ENCODE measurements at places on chromosomes 16 and 17.

DNA sequence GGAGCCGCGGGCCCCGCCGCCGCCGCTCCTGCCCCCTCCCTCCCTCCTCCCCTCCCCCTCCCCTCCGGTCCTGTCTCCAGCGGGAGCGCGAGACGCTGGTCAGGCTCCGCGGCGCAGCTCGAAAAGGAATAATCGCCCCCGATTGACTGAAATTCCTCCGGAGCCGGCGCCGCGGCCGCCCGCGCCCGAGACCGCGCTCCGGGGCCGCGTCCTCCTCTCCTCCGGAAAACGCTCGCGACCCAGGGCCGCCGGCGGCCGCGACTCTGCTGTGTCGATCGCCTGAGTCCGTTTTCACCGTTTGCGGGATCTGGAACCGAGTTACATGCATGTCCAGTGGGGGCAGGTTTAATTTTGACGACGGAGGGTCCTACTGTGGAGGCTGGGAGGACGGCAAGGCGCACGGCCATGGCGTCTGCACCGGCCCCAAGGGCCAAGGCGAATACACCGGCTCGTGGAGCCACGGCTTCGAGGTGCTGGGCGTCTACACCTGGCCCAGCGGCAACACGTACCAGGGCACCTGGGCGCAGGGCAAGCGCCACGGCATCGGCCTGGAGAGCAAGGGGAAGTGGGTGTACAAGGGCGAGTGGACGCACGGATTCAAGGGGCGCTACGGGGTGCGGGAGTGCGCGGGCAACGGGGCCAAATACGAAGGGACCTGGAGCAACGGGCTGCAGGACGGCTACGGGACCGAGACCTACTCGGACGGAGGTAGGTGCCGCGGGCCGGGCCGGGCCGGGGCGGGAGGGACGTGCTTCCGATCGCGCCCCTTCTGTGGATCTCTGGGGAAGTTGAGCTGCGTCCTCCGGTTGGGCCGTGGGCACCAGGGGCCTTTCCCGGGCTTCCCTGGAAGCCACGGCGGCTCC lies 744 bp downstream of the JPH3 start:
- peak; percentile 49 for DNase-seq

GRCh38 chr17:47604598-47604927 lies 45.2 kb upstream of the KPNB1 start:
- DNase-seq = peak; percentile 41

GRCh38 chr16:65657556-65657955 lies 535.7 kb upstream of the CDH11 start:
- no peak for DNase-seq

DNA sequence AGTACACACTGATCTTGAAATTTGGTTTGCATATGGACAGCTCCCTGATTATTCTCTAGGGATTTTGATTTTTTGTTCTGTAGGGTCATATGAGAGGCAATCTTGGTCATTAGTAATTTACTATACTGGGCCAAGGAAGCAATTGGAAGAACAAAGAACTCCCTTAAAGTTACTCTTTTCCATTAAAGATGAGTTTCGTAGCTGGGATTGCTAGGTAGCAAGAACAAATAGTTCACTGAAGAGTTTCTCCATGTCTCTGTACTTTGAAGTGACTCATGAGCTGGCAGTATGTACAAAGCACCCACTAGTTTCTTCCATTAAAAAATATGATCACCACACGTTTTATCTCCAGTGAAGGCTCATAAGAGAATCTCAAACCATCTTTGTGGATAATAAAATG lies 6.2 kb upstream of the BCAS3 start:
- no peak for DNase-seq

- DNase-seq = peak; percentile 23
Measured at GRCh38 chr16:82061861-82062525, 26.9 kb downstream of the HSD17B2 start.

GRCh38 chr17:73833775-73834488 lies 189.7 kb upstream of the SDK2 start:
- DNase-seq = no peak

- DNase-seq = no peak
Measured at GRCh38 chr17:5530265-5531084, 44.1 kb downstream of the MIS12 start.

DNA sequence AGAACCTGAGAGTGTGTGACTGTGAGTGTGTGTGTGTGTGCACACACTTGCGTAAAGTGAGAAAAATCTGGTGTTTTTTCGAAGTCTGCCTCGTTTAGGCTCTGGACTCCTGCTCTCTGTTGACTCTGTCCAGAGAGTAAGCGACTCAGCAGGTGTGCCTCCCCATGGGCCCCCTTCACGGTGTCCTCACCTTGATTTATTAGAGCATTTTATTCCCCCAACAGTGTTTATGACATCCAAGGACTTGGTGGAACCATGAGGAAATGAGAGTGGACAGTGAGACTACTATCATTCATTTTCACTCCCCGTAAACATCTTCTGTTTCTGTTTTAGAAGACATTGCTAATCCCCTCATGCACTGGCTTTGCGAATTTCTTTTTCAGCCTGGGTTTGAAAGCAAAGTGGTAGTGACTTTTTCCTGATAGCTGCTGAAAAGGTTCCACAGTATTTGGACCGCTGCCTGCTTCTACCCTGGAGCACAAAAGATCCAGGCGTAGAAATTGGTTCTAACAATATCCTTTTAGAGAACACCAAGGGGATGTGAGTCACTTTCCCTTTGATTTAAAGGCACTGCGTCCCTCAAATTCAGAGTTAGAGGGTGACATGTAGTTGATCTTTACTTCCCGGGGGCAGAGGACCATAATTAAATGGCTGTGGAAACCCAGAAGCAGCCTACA lies 218.2 kb downstream of the WWOX start:
- DNase-seq = no peak

- DNase-seq = no peak
Measured at GRCh38 chr17:37607637-37608331, 1.4 kb downstream of the SYNRG start.

GRCh38 chr17:64024215-64024654 lies 3.8 kb upstream of the ICAM2 start:
- DNase-seq = no peak

DNA sequence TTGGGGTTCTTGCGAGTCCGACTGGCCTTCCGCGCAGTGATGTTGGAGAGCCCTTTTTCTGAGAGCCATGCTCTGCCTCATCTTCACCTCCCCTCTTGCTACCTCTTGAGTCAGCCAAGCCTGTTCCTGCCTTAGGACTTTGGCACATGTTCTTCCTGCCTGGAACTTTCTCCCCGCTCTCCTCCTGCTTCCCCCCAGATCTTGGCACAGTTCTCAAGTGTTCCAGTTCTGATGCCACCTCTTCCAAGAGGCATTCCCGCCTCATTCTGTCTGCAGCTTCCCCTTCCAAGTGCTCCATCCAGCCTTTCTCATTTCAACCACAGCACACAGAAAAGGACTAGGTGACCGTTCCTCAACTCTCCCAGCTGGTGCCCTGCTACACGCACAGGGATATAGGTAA lies 7.7 kb downstream of the AKAP1 start:
- DNase-seq = no peak

GRCh38 chr16:63372815-63373214 lies 1336.6 kb upstream of the CDH8 start:
- DNase-seq = no peak

GRCh38 chr16:46658925-46659324 lies 30.1 kb downstream of the VPS35 start:
- DNase-seq = no peak

- no peak for DNase-seq
Measured at GRCh38 chr17:15264542-15264941, 584 bp downstream of the PMP22 start.

GRCh38 chr16:11198828-11199227 lies 57.2 kb downstream of the SOCS1 start:
- peak; percentile 48 for DNase-seq

DNA sequence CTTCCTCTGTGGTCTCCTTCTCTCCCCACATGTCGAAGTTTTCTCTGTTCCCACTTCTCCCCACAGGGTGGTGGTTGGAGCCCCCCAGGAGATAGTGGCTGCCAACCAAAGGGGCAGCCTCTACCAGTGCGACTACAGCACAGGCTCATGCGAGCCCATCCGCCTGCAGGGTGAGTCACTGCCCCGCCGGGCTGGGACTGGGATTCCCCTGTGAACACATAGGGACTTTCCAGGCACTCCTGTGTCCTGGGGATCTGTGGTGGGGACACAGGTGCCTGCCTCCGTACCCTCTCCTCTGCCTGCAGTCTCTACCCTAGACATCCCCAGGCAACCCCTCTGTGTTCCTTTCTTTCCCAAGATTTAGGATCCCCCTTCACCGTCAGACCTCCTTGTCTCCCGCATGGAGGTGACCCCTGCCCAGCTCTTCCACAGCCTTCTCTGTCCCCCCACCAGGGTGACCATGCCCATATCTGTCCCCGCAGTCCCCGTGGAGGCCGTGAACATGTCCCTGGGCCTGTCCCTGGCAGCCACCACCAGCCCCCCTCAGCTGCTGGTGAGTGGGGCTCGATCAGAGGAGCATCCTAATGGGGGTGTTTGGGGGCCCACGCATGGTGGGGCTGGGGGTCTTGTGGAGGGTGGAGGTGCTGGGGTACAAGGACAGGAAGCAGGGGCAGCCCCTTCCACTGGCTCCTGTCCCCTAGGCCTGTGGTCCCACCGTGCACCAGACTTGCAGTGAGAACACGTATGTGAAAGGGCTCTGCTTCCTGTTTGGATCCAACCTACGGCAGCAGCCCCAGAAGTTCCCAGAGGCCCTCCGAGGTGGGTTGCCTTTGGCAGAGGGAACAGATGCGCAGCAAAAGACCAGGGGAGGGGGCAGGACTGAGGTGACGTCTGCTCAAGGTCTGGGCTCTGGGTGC lies 5.8 kb downstream of the ITGAM start:
- no peak for DNase-seq

GRCh38 chr17:27666831-27667560 lies 36.0 kb downstream of the LGALS9 start:
- DNase-seq = no peak

DNA sequence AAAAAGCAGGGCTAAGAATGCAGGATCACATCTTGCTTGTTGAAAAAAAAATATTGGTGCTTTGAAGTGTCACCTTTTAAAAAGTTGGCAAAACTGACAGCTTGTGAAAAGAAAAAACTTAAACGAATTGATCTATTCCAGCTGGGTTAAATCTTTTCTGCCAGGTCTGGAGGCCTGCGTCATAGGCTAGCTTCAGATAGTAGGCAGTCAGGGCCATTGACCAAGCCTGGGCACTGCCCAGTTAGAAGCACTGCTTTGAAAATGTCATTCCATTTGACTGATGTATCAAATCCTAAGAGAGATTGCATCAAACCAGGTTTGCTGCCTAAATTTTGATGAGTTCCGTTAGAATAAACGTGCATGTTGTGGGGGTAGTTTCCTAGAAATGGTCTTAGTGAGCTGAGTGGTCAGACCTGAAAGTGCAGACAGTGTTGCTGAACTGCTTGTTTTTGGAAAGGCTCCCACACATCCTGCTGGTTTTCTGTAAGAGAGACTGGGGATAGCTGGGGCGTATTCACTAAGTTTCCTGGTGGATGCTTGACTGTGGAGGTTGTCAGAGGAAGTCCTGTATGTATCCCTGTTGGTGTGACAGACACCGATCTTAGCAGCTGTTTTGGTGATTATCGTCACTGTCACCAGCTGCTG lies 38.8 kb downstream of the NUP88 start:
- no peak for DNase-seq

DNA sequence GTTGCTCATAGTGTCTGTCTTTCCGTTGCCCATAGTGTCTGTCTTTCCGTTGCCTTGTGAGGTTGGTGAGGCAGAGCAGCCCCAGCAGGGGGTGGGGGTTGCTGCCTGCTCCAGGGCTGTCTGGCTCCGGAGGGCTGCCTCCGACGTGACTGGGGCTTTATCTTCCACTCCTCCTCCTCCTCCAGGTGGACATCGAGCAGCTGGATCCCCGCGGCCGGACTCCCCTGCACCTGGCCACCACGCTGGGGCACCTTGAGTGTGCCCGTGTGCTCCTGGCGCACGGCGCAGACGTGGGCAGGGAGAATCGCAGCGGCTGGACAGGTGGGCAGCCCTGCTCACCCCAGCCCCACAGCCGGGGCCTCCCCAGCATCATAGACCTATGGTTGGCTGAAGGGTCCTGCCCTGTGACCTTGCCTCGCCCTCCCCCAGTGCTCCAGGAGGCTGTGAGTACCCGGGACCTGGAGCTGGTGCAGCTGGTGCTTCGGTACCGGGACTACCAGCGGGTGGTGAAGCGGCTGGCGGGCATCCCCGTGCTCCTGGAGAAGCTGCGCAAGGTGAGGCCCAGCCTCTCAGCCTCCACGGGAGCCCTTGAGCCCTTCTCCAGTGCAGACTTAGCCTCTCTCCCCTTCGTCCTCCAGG lies 14.7 kb downstream of the ANKRD13B start:
- no peak for DNase-seq

GRCh38 chr17:67696853-67697498 lies 20.8 kb upstream of the NOL11 start:
- DNase-seq = peak; percentile 45

- no peak for DNase-seq
Measured at GRCh38 chr16:83932955-83933673, 19.9 kb upstream of the OSGIN1 start.

GRCh38 chr17:72104164-72104862 lies 16.5 kb upstream of the SOX9 start:
- no peak for DNase-seq

DNA sequence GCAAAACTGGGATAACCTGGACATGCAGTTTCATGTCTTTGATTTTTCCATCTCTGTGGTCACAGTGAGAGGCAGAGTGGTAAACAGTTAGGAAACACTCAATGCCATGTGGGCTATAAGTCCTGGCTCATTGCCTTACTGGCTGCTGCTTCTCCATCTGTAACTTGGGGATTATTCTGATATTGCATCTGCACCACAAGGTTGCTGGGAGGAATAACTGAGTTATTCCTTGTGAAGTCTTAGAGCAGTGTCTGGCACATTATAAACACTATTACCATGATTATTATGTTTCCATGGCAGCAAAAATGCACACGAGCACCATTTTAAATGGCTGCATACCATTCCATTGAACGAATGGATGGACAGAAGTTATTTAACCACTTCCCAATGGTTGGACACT lies 111.7 kb upstream of the CDH5 start:
- DNase-seq = no peak
